A549 (cell line): ENCODE measurements at places on chromosomes 13 and 19. TPM values are rescaled to one million over a fixed set of nuclear protein-coding genes. Genes with fewer than 3 reads are reported as not detected.
A peak's percentile ranks its signal among the peaks of the same experiment; 100 is the strongest.

DNA sequence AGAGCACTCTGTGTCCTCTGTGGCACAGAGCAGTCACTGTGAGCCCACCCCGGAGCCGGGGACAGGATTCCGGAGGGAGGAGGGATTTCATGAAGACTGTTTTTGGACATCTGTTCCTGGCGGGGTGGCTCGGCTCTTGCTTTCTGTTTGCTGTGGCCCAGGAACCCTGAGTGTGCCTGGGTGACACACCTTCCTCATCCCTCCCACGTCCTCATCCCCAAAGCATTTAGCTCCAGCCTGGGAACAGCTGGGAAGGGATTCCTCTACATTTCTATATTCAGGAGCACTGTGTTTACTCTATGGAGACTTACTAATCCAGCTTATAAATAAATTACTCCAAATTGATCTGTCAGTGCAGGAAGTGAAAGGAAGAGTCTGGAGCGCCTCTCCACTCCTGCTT, 97.8 kb upstream of the UBL3 start:
- DNase-seq, result no peak

DNA sequence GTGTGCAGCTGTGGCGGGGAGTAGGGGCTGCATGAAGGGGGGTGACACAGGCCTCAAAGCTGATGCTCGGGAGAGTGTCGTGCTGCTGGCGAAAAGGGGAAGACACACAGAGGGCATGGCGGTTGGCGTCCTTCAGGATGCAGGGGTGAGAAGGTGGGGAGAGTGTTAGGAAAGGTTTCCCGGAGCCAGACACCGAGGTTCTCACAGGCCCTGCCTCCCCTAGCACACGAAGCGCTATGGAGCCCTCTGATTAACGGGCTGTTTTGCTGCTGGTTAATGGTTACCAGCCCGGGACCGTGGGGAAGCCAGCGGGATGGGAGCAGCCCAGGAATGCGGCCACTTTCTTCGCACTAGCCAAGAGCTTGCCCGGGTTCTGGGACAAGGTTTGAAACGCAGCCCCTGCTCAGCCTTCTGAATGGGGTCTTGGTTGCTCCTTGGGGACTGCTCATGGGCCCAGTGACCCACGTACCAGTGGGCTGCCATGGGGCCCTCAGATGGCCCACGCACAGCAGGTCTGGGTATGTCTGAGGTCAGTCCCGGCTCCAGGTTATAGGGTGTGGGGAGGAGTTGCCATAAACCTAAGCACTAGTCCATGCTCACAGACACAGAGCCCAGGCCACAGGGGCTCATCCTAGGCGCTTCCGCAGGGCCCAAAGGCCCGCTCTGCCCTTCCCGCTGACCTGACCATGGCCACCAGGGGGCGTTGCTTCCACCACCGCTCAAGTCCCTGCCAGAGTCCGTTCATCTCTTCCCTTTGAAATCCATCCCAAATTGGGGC, 31.3 kb upstream of the ISYNA1 start:
- DNase-seq, result peak; percentile 48

DNA sequence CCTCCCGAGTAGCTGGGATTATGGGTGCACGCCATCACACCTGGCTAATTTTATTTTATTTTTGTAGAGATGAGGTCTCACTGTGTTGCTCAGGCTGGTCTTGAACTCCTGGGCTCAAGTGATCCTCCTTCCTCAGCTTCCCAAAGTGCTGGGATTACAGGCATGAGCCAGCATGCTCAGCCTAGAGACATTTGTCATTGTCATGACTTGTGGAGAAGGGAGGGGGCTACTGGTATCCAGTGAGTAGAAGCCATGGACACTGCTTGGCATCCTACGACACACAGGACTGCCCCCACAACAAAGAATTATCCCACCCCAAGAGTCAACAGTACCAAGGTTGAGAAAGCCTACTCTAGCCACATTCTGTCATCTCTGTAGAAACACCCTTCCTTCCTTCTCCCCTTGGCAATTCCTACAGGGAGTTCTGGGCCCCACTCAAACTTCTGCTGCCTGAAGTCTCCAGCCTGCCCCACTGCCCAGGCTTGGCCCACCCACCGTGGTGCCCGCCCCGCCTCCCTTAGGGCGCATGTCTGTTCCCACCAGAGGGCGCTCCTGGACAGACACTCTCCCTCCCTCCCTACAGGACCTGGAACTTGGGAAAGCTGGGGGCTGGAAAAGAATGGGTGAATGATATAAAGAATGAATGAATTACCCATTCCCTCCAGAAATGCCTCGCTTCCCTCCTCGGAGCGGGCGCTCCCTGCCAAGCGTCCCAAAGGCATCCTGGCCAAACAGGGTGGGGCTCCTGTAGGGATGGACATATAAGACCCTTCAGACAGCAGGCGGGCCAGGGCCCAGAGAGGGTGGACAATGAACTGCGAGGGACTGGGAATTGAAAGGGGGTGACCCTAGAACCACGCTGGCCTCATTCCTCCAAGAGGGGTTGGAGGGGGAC, 5.5 kb upstream of the EMP3 start:
- DNase-seq, result peak; percentile 89

SIGLEC7 gene
- not detected in 3 replicates for polyA plus RNA-seq

DNA sequence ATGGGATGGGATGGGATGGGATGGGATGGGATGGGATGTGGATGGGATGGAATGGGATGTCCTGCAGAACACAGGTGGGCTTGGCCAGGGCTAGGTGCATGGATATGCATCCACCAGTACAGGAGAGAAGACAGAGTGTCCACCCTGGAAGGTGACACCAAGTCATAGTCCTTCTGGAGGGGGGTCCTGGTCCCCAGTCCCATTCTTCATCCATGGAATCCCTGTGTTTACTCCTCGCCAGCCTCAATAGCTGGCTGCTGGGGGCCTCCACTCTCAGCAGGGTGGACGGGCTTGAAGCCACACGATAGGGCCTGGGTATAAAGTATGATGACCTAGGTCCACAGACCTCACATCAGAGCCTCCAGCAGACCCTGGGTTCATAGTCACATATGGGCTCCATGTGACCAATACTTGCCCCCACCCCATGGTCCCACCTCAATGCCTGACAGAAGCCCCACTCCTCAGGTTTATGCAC, 40.1 kb downstream of the RFX2 start:
- no peak for DNase-seq
